NCI-H187 treated with DMSO at 0.1 percent for 48 hours (cell line): ENCODE measurements at places on chromosomes 7 and 10.

DNA sequence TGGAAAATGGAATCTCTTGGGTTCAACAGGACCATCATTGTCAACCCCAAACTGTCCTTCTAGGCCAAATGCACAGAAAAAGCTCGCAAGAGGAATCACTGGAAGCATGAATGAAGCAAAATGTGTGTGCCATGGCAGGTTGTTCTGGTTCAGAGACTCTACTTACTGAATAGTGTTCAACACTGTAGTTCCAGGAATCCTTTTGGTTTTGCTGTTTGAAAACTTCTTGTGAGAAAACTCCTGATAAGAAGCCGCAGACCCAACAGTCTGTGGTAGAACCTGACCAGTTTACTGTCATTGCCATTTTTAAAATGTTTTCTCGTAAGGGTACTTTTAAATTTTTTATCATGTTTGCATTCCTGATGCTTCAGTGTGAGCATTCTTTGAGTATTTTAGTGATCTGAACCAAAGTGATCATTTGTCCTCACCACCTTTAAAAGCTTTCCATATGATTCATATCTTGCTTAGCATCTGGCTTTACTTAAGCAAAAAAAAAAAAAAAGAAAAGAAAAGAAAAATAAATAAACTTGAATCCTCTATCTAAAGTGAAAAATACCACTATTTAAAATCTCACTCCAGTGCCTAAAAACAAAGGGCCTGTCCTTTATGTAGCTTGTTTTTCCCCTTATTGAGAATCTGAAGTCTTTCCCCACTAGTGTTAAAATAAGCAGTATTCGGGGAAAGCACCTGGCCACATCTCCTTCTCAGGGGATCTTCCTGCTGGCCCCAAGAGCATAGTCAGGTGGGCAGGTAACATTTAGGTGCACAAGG, 92.4 kb downstream of the WNT2 start:
- no peak for DNase-seq

DNA sequence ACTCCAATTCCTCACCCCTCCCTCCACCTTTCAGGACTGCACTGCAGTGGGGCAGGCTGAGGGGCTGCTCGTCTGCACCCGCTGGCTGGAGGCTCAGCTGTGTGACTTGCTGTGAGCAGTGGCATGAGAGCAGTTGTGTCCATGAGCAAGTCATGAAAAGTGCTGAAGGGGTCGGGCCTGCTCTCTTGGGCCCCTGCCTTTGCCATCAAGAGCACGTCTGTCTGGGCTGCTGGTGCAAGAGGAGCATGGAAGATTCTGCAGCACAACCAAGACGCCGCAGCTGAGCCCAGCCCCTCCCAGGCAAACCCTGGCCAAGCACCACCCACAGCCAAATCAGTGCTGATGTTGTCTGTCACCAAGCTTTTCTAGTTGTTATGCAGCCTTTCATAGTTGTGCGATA, 284.3 kb downstream of the TCERG1L start:
- DNase-seq = no peak

DNA sequence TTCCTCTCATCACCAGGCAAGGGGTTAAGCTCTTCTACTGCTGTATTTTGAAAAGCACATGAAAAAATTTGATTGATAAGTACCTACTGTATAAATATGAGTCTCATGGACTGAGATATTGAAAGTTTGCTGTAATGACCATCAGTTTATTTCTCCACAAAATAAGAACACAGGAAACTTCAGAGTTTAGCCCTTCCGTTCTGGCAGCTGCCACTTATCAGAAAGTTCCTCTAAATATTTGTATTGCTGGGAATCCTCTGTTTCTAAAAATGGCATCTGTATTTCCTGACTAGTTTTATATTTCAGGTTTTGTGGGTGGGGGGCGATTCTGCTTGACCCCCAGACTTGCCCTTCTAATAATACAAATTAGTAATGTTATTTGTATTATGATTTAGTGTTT, 92.0 kb downstream of the LYZL2 start:
- DNase-seq = no peak

- no peak for DNase-seq
Measured at GRCh38 chr7:54996391-54996790, 22.4 kb upstream of the EGFR start.

DNA sequence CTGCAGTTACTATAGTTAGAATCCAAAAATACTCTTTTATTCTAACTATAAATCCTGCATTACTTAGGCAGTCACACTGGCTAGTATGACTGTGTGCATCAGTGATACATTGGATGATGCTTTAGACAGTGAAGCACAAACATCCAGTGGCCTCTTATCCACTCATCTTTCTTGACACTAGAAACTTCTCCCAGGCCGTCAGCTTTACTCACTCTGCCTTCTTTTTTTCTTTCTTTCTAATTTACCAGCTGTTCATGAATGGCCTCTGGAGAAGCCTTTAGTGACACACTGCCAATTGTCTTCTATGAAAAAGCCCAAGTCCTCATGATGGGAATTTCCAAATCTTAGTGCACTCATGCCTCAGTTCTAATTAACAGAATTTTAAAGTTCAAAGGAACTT, 26.2 kb upstream of the C10orf90 start:
- no peak for DNase-seq

- no peak for DNase-seq
Measured at GRCh38 chr7:1914321-1914720, 244.2 kb downstream of the ELFN1 start.

DNA sequence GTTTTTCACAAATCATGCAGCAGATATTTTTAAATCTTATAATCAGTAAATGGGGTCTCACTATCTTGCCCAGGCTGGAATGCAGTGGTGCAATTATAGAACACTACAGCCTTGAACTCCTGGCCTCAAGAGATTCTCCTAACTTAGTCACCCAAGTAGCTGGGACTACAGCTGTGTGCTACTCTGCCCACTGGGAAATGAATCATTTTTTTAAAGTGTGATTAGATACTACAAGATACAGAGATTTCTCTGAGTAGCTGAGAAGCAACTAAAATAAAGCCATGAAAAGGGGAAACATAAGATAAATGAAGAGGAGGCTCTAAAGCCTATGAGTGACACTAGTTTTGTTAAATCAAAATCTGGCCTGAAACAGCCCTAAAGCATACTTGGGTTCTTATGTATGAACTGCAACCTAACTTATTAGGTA, 119.7 kb downstream of the JMJD1C start:
- no peak for DNase-seq

- DNase-seq = no peak
Measured at GRCh38 chr7:152956006-152956405, 196.5 kb downstream of the ACTR3B start.

DNA sequence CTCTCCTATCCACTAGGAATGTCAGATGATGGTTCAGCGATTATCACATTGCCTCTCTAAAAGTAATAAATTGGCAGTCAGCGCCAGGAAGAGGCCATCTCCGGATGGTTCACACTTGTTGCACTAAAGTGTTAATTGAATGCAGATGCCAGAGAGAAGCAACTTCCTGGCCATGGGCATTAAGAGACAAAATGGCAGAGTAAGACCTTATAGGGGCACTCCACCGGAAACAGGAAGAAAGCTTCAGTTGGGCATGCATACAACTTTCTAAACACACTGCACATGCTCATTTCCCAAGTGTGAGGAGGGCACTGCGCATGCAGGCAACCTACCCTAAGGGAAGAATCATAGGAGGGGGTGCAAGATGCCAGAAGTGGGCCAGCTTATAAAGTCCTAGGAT, 71.7 kb upstream of the AUTS2 start:
- no peak for DNase-seq

GRCh38 chr10:96968682-96969423, 136.8 kb downstream of the LCOR start:
- no peak for DNase-seq

GRCh38 chr10:17046989-17047388, 82.6 kb downstream of the CUBN start:
- no peak for DNase-seq

DNA sequence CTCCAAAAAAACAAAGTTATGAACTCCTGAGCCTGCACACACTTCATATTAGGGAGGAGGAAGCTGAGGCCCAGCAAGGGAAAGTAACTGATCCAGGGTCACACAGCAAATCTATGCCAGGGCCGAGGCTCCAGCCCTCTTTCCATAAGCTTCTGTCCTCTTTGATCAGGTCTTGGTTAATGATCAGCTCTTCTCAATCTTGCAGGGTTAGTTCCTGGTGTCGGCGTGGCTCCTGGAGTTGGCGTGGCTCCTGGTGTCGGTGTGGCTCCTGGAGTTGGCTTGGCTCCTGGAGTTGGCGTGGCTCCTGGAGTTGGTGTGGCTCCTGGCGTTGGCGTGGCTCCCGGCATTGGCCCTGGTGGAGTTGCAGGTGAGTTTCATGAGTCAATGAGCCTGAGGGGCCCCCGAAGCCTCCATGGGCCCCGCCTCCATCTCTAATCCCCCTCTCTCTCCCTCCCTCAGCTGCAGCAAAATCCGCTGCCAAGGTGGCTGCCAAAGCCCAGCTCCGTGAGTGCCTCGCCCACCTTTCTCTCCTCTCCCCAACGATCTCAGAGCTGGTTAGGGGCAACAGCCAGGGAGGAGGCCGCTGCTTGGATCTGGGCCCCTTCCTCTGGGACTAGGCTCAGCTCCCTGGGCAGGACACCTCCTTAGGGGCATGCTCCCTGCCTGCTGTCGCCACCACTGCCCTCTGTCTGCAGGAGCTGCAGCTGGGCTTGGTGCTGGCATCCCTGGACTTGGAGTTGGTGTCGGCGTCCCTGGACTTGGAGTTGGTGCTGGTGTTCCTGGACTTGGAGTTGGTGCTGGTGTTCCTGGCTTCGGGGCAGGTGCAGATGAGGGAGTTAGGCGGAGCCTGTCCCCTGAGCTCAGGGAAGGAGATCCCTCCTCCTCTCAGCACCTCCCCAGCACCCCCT, 23.7 kb upstream of the LIMK1 start:
- DNase-seq = no peak

GRCh38 chr10:1410032-1410431, 327.3 kb downstream of the ADARB2 start:
- no peak for DNase-seq

- no peak for DNase-seq
Measured at GRCh38 chr7:19948160-19948559, 174.7 kb upstream of the TMEM196 start.

GRCh38 chr7:36639826-36640225, 84.5 kb downstream of the AOAH start:
- no peak for DNase-seq

DNA sequence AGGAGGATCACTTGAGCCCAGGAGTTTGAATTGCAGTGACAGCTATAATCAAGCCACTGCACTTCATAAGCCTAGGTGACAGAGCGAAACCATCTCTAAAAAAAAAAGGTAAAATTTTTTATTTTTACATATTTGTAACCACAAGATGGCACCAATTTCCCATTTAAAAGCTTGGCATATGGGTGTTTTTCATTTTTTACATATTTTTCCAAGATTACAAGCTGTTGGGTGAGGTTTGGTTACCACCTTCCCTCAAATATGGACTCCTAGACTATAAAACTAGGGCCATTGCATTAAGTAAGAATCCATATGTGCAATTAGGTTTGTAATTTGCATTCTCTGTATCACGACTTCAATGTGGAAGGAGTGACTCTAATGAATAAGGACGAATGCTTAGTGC, 129.3 kb upstream of the ACBD5 start:
- no peak for DNase-seq
